CD4-positive, alpha-beta memory T cell (primary cell): ENCODE measurements at places on chromosomes 4 and X.

DNA sequence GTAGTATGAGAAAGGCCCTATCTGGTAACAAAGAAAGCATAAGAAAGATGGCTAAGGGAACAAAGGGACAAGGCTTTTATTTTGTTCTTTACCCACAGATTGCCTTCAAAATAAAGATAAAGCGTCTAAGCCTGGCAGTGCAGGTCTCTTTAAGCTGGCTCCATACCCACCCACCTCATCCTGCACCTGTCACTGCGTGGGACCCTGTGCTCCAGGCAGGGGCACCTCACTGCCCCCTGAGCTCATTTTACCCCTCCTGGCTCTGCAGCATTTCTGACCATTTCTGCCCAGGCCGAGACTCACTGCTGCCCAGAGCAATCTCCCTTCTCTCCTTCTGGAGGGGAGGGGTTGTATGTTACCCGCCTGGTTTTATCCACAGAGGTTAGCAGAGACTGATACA lies 1.7 kb upstream of the CYP4V2 start:
- peak overlapping the region; percentile 6 for H3K27ac ChIP-seq
- H3K4me1 ChIP-seq, result peaks cover 36% of the 10 kb centered on the region
- DNase-seq, result no peak

GRCh38 chrX:39145859-39146258 lies 344.6 kb downstream of the MID1IP1 start:
- no peak overlapping the region for H3K4me3 ChIP-seq
- H3K4me1 ChIP-seq, result no peaks in the 10 kb centered on the region

DNA sequence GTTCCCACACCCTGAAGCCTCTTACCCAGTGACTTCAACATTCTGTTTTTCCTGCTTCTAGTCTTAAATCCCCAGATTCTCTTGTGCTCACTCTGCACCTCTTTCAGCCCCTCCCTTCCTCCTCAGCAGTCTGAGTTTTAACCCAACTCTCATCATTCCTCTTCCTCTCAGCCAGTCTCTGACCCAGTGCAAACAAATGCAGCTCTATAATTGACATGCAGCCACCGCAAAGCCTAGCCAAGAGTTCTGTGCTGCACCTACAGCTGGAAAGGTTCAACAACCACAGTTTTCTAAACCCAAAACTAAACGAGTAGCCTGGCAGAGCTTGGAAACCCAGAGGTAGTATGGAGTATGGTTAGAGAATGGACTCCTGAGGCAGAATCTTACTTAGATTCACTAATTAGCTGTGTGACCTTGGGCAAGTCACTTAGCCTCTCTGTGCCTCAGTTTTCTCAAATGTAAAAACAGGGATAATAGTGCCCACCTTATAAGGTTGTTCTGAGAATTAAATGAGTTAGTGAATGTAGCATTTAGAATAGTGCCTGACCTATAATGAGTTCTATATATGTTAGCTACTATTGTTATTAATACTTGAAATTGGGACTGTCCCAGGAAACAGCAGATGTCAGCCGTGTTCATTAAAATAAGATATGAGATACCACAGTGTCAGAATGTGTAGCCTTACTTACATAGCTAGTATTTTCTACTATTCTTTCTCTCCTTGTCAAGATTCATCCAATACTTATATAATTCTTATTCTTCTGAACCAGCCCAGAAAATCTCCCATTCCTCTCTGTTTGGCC lies 3.5 kb downstream of the TMEM154 start:
- no peak overlapping the region for H3K4me3 ChIP-seq
- no peaks in the 10 kb centered on the region for H3K36me3 ChIP-seq
- peaks cover 47% of the 10 kb centered on the region for H3K4me1 ChIP-seq
- DNase-seq, result no peak
- H3K27me3 ChIP-seq, result no peaks in the 10 kb centered on the region
- no peak overlapping the region for H3K27ac ChIP-seq

- no peak for DNase-seq
- H3K27ac ChIP-seq, result no peak overlapping the region
- no peaks in the 10 kb centered on the region for H3K36me3 ChIP-seq
- no peaks in the 10 kb centered on the region for H3K4me1 ChIP-seq
- H3K27me3 ChIP-seq, result peaks cover 2% of the 10 kb centered on the region
Observed at GRCh38 chr4:105490523-105490922, 16.7 kb upstream of the PPA2 start.

- H3K36me3 ChIP-seq, result no peaks in the 10 kb centered on the region
- no peak for DNase-seq
- H3K4me1 ChIP-seq, result peaks cover 18% of the 10 kb centered on the region
- H3K4me3 ChIP-seq, result peak overlapping the region; percentile 63
- H3K27me3 ChIP-seq, result no peaks in the 10 kb centered on the region
Observed at GRCh38 chr4:107931775-107932321, 499 bp downstream of the CYP2U1 start.

GRCh38 chrX:155216940-155217440 lies 730 bp downstream of the VBP1 start:
- H3K4me1 ChIP-seq, result peaks cover 18% of the 10 kb centered on the region
- no peaks in the 10 kb centered on the region for H3K36me3 ChIP-seq
- peak overlapping the region; percentile 78 for H3K27ac ChIP-seq
- peak overlapping the region; percentile 79 for H3K4me3 ChIP-seq
- no peak for DNase-seq
- no peaks in the 10 kb centered on the region for H3K27me3 ChIP-seq

- no peak for DNase-seq
- no peaks in the 10 kb centered on the region for H3K4me1 ChIP-seq
- no peaks in the 10 kb centered on the region for H3K36me3 ChIP-seq
- H3K27ac ChIP-seq, result no peak overlapping the region
Observed at GRCh38 chr4:186500721-186501304, 54.6 kb downstream of the MTNR1A start.

- DNase-seq, result no peak
- no peaks in the 10 kb centered on the region for H3K27me3 ChIP-seq
- peaks cover 100% of the 10 kb centered on the region for H3K4me1 ChIP-seq
Observed at GRCh38 chrX:19746919-19747651, 140.3 kb downstream of the SH3KBP1 start.

DNA sequence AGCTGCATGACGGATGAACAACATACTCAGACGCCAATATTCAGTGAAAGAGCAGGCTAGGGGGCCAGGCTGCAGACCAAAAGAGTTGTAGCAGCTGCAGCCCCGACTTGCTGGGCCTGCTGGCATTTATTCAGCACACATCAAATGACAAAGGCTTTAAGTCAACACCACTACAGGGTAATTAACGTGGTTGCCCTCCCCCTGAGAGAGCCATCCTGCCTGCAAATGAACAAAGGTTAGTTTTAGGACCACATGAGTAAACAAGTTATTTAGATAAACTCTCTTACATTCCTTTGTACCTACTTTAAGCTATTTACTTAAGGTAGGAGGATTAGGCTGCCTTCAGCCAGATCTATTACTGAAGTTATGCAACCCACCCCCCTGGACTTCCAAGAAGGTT lies 1329.1 kb downstream of the PCDH18 start:
- H3K36me3 ChIP-seq, result no peaks in the 10 kb centered on the region
- no peak overlapping the region for H3K27ac ChIP-seq
- DNase-seq, result no peak
- no peaks in the 10 kb centered on the region for H3K4me1 ChIP-seq
- no peaks in the 10 kb centered on the region for H3K27me3 ChIP-seq
- H3K4me3 ChIP-seq, result no peak overlapping the region

DNA sequence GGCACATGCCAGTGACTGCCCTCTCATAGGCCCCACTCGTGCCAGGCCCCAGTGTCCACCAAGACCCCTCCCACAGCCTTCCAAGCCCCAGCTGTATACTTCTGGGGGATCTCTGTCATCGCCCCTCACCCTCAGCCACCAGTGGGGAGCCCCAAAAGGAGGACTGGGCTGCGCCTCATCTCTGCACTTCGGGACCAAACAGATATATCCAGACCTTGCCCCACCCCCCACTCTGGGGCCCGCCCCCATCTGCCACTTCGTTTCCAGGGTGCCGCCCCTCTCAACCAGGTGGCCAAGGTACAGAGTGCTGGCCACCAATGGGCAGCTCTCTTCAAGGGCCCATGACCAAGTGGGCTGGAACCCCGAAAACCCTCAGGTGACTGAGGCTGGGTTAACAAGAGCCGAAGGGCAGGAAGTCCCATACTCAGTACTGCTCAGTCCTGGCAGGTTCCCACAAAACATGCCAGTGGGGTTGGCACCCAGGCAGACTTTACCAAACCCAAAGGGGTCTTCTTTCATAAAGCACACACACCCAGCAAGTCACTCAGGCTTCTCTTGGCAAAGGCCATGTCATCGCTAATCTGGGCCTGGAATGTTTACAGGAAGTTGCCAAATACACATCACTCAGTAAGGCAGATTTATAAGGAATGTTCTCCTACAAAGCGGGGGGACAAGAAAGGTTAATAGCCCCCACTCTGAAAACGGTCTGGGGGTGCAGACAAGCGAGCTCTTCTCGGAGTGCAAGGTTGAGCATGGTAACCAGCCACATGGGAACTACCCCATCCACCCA lies 4.4 kb downstream of the ZFYVE28 start:
- H3K4me3 ChIP-seq, result peak overlapping the region; percentile 55
- peaks cover 76% of the 10 kb centered on the region for H3K4me1 ChIP-seq
- H3K27me3 ChIP-seq, result no peaks in the 10 kb centered on the region
- peak overlapping the region; percentile 86 for H3K27ac ChIP-seq

- no peak overlapping the region for H3K27ac ChIP-seq
- H3K36me3 ChIP-seq, result no peaks in the 10 kb centered on the region
- H3K4me1 ChIP-seq, result no peaks in the 10 kb centered on the region
Observed at GRCh38 chr4:76658231-76659102, 223.4 kb downstream of the SHROOM3 start.

GRCh38 chr4:71520850-71521249 lies 182.0 kb downstream of the SLC4A4 start:
- no peak overlapping the region for H3K4me3 ChIP-seq
- H3K36me3 ChIP-seq, result no peaks in the 10 kb centered on the region
- no peak for DNase-seq
- H3K4me1 ChIP-seq, result no peaks in the 10 kb centered on the region

DNA sequence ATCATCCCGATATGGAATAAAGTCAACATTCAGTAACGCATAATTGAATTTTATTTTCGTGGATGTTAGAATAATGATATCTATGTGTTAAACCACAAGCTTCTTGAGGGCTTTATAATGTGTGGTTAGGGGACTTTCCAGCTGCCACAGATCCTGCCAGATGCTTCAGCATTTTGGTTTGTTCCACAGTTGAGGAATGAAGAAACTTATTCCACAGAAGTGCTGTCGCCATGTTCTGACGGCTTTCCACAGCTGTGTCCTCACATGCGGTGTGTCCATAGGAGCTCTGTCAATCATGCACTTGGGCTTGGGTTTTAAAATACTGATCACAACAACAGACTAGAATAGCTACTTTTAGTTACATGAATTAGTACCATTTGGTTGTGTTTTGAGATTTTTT lies 411.9 kb downstream of the TRIML1 start:
- no peaks in the 10 kb centered on the region for H3K4me1 ChIP-seq
- no peaks in the 10 kb centered on the region for H3K27me3 ChIP-seq
- no peak overlapping the region for H3K4me3 ChIP-seq
- H3K36me3 ChIP-seq, result no peaks in the 10 kb centered on the region
- H3K27ac ChIP-seq, result no peak overlapping the region

GRCh38 chrX:46758163-46758955 lies 559 bp downstream of the SLC9A7 start:
- no peaks in the 10 kb centered on the region for H3K27me3 ChIP-seq
- DNase-seq, result peak; percentile 2
- H3K4me1 ChIP-seq, result peaks cover 6% of the 10 kb centered on the region
- H3K36me3 ChIP-seq, result no peaks in the 10 kb centered on the region

- no peak overlapping the region for H3K4me3 ChIP-seq
- no peak for DNase-seq
- no peak overlapping the region for H3K27ac ChIP-seq
- H3K36me3 ChIP-seq, result no peaks in the 10 kb centered on the region
- H3K4me1 ChIP-seq, result no peaks in the 10 kb centered on the region
Observed at GRCh38 chr4:110641218-110641617, 18.3 kb upstream of the PITX2 start.

DNA sequence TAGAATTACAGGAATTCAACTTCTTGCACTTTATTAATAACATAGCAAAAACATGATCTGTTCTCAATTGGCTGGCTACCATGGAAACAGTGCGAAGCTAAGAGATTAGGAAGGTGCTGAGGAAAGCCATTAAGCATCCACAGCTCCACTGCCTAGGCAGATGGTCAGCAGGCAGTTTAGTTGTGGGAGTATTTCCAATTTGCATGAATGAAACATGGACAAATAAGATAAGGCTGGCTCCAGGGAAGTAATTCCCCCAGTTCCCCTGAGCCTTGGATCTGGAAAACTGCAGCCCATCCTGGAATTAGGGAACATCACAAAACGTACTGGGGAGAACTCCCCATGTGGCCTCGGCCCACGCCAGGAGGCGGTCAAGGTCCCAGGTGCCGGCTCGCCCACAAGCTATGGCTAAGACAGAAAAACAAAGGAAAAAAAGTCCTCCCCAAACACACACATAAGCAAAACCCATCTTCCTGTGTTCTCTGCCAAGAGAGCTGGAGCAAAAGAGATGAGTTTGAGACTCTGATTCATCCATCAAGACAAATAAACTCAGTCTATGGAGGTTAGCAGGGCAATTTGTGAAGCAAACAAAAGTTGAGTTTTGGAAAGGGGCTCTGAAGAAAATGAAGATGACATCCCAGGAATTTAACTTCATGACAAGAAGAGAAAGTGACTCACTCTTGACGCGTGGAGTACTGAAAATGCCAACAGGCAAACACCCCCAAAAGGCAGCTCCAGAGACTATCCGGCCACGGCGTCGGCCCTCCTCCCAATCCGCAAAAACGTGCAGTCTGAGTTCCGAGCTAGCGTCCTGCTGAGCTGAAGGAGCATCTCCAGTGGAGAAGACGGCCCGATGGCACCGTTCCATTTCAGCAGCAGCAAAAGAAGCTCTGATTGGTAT lies 45.1 kb downstream of the IGFBP7 start:
- no peak overlapping the region for H3K27ac ChIP-seq
- H3K4me3 ChIP-seq, result no peak overlapping the region
- no peak for DNase-seq

GRCh38 chr4:5050520-5051277 lies 581 bp upstream of the STK32B start:
- no peak overlapping the region for H3K27ac ChIP-seq
- H3K4me3 ChIP-seq, result no peak overlapping the region
- H3K36me3 ChIP-seq, result no peaks in the 10 kb centered on the region

- no peak for DNase-seq
- H3K27me3 ChIP-seq, result no peaks in the 10 kb centered on the region
- no peak overlapping the region for H3K4me3 ChIP-seq
- no peaks in the 10 kb centered on the region for H3K36me3 ChIP-seq
- no peak overlapping the region for H3K27ac ChIP-seq
Observed at GRCh38 chr4:63717384-63717783, 691.9 kb downstream of the TECRL start.
